ENCODE measurements at places on chromosomes 3 and 15.

GRCh38 chr15:43440721-43441281, 52.2 kb downstream of the TP53BP1 start:
- peak; percentile 24 for DNase-seq

DNA sequence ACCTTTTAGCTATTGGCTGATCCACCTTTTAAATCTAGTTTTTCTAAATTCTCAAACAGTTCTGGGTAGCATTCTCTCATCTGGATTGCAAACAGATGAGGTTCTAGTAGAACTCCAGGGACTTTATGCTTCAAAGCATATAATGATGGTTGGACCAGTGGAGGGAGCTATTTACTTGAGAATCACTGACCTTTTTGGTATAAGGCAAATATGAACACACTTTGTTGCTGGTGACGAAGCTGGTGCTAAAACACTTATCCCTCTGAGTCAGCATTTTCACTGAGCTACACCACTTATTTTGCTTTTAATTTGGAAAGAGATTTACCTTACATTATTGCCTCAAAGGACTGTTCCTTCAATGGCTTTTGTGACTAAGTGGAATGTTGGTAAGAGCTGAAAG, 58.6 kb upstream of the SLITRK3 start:
- DNase-seq = no peak

DNA sequence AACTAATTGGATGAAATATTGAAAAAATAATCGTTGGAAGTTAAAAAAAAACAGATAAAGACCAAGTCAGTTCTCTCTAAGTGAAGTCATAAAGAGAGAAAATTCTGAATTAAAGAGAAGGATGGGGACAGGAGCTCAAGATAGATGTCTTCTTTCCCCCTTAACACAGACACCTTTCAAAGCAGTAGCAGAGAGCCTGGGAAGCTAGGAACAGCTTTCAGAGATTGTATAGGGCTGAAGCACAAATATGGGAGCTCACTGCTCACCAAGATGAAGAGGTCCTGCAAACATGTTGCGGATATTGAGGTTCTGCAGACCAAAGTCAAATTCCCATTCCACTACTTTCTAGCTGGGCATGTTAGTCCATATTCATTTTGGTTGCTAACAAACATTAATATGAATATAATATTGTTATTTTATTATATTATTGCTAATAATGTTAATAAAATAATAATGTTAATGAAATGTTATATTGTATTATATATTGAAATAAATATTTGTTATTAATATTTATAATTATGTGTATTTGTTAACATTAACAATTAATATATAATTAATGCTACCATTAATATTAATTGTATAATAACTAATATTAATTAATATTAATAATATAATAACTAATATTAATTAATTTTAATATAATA, 319.1 kb downstream of the OXSM start:
- DNase-seq = no peak

DNA sequence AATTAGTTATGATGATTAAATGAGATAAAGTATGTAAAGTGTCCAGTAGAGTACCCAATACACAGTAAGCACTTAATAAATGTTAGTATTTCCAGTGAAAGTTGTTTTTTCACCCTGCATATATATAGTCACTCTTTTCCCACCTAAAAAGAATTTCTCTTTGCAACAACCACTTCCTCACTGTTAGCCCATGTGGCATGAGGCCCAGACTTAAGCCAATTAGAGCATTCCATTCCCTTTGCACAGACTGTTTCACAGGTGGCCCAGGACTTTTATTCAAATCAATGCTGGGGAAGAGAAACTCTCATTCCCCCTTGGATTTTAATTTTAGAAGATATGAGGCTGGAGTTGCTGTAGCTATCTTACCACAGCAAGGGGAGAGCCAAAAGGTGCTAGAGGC, 3.7 kb downstream of the IFT80 start:
- no peak for DNase-seq

- no peak for DNase-seq
Observed at GRCh38 chr3:31157047-31157694, 262.7 kb upstream of the GADL1 start.

Measured in hippocampal formation (tissue), 2 donors.